Activated CD8-positive, alpha-beta memory T cell treated with anti-CD3 and anti-CD28 coated beads, Interleukin-2, amount 10 ng/mL, durations not matched to agents 7 days and 5 days (primary cell): ENCODE measurements at places on chromosomes 11 and 22.

GRCh38 chr22:19398652-19399051 lies 32.9 kb downstream of the HIRA start:
- H3K4me1 ChIP-seq: no peaks in the 10 kb centered on the region
- no peak overlapping the region for H3K4me3 ChIP-seq
- no peak overlapping the region for H3K27ac ChIP-seq
- H3K27me3 ChIP-seq: no peaks in the 10 kb centered on the region

GRCh38 chr22:49942565-49943404 lies 17.8 kb upstream of the PIM3 start:
- peaks cover 9% of the 10 kb centered on the region for H3K4me1 ChIP-seq
- no peak for DNase-seq
- peaks cover 2% of the 10 kb centered on the region for H3K36me3 ChIP-seq
- H3K27ac ChIP-seq: no peak overlapping the region
- no peak overlapping the region for H3K4me3 ChIP-seq
- no peaks in the 10 kb centered on the region for H3K27me3 ChIP-seq

DNA sequence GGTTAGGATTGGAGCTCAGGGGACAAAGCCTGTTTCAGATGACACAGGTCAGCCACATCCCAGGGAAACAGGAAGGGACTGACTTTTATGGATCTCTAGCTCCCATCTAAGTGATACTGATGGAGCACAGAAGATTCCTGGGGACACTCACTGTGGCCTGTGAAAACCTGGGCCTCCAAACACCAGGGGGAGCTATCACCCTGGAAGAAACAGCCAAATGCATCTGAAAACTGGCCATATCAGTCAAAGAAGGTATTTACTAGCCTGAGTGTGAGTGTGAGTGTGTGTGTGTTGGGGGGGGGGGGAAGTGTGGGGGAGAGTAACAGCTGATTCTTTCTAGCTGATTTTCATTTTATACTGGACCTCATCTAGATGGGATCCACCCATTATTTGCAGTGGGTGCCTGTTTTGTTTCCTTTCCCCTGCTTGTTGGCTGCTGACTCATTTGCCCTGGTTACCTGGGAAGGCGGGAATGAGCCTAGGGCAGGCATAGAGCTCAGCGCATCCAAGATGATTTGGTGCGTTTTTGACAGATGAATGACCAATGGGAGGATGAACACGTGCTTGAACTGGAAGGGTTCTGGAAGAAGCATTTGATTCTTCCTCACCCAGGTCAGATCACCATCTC lies 284.0 kb downstream of the KIRREL3 start:
- peak; percentile 55 for DNase-seq
- H3K4me3 ChIP-seq: no peak overlapping the region
- H3K4me1 ChIP-seq: no peaks in the 10 kb centered on the region

GRCh38 chr11:112835591-112836255 lies 125.5 kb upstream of the NCAM1 start:
- no peaks in the 10 kb centered on the region for H3K4me1 ChIP-seq
- no peak overlapping the region for H3K4me3 ChIP-seq
- no peak for DNase-seq
- peaks cover 11% of the 10 kb centered on the region for H3K27me3 ChIP-seq

DNA sequence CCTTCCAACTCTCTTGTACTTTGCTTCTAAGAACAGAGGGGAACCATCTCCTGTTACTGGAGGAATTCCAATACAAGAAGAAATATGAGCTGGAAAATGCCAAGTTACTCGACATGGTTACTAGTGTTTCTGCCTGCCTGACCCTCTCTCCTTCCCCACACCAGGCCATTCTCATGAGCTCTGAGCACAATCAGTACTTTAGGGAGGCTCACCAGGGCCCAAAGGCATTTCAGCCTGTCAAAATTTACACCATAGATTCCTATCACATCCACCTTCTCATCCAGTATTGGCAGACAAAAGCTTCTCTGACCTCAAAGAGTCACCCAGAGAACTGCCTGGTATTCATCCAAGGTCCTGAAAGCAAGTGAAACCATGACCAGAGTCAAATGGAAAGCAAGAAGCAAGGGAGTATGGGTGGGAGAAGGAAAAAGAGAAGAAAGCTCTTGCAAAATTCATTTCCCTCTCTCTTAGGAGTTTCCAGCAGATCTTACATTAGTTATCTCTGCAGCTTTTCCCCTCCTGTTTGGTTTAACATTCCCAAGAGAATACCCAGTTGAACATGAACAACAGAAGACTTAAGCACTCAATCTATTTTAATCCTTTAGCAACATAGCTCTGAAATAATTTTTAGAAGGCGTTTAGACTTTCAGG lies 58.7 kb upstream of the NCAM1 start:
- no peak overlapping the region for H3K4me3 ChIP-seq
- no peak overlapping the region for H3K27ac ChIP-seq
- no peaks in the 10 kb centered on the region for H3K4me1 ChIP-seq
- H3K36me3 ChIP-seq: no peaks in the 10 kb centered on the region
- peaks cover 43% of the 10 kb centered on the region for H3K27me3 ChIP-seq

- no peak overlapping the region for H3K4me3 ChIP-seq
- no peak for DNase-seq
- H3K27me3 ChIP-seq: no peaks in the 10 kb centered on the region
These were observed 16.2 kb downstream of the FGF3 start for GRCh38 chr11:69803022-69803421.

DNA sequence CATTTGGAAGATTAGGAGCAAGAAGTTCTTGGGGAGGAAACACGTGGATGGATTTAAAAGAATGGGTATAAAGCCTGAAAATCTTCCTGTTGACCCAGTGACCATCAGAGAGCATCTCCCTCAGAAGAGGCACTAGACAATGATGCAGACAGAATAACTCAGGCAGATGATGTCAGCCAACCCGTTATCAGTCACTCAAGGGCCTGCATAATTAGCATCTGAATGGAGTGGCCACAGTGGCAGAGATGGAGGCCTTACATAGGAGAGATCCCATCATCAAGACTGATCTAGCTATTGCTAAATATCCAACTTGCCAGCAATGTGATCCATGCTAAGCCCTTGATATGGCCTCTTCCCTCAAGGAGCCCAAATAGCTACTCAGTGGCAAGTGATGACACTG lies 70.7 kb upstream of the CD82 start:
- H3K27me3 ChIP-seq: peaks cover 13% of the 10 kb centered on the region
- H3K4me1 ChIP-seq: no peaks in the 10 kb centered on the region
- DNase-seq: no peak
- no peak overlapping the region for H3K27ac ChIP-seq
- H3K4me3 ChIP-seq: no peak overlapping the region

DNA sequence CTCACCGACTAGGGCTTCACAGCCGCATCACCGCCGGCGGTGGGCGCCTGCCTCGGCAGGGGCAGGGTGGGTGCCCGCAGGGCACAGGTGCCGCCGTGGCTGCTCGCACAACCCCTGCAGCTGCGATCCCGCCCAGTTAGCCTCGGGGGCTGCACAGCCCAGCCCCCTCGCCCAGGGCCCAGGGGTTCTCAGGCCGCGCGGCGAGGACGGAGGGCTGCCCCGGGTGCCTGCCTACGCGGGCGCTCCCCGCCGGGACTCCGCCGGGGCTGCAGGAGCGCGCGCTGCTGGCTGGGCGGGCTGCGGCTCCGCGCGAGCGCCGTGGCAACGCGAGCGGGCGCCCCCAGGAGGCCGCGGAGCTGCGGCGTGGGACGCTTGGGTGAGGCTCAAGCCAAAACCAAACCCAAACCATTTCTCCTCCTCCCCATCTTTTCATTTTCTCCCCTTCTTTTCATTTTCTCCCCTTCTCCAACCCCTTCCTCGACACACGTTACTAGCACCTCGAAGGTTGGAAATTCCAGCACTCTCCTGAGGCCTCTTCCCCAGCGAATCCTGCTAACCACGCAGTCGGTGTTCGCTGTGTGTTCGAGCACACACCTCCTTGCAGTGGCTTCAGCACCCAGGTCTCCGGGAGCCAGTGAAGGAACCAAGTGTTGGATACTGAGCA lies at the start of gene MICAL3:
TSS of gene MICAL3 (minus strand) at position 286 of the 664 bp plus-strand sequence. CDS start 117,749 bp downstream, outside the sequence.
- peaks cover 19% of the 10 kb centered on the region for H3K4me1 ChIP-seq
- no peaks in the 10 kb centered on the region for H3K36me3 ChIP-seq
- peaks cover 64% of the 10 kb centered on the region for H3K27me3 ChIP-seq
- DNase-seq: peak; percentile 74

GRCh38 chr22:17897426-17897825 lies 123.2 kb upstream of the BID start:
- peaks cover 6% of the 10 kb centered on the region for H3K36me3 ChIP-seq
- H3K27me3 ChIP-seq: no peaks in the 10 kb centered on the region
- no peak overlapping the region for H3K4me3 ChIP-seq
- H3K4me1 ChIP-seq: no peaks in the 10 kb centered on the region

GRCh38 chr11:134783234-134783633 lies 371.2 kb upstream of the B3GAT1 start:
- no peaks in the 10 kb centered on the region for H3K4me1 ChIP-seq
- DNase-seq: no peak
- H3K4me3 ChIP-seq: no peak overlapping the region
- no peaks in the 10 kb centered on the region for H3K36me3 ChIP-seq
- H3K27ac ChIP-seq: no peak overlapping the region

DNA sequence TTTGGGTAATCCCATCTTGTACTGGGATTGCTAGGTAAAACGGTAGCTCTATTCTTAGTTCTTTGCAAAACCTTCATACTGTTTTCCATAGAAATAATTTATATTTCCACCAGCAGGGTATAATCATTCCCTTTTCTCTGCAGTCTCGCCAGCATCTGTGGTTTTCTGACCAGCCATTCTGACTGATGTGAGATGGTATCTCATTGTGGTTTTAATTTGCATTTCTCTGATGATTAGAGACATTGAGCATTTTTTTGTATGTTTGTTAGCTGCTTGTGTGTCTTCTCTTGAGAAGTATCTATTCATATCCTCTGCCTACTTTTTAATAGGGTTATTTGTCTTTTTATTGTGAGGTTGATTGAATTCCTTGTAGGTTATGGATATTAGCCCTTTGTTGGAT lies 220.9 kb downstream of the PGR start:
- H3K27me3 ChIP-seq: no peaks in the 10 kb centered on the region
- no peaks in the 10 kb centered on the region for H3K36me3 ChIP-seq
- peaks cover 1% of the 10 kb centered on the region for H3K4me1 ChIP-seq
- no peak overlapping the region for H3K27ac ChIP-seq
- DNase-seq: no peak
- no peak overlapping the region for H3K4me3 ChIP-seq
